ENCODE measurements at places on chromosomes 3 and 15.

GRCh38 chr3:107661447-107662123, 138.8 kb downstream of the BBX start:
- DNase-seq, result no peak

GRCh38 chr3:8206971-8207617, 294.5 kb upstream of the LMCD1 start:
- no peak for DNase-seq

DNA sequence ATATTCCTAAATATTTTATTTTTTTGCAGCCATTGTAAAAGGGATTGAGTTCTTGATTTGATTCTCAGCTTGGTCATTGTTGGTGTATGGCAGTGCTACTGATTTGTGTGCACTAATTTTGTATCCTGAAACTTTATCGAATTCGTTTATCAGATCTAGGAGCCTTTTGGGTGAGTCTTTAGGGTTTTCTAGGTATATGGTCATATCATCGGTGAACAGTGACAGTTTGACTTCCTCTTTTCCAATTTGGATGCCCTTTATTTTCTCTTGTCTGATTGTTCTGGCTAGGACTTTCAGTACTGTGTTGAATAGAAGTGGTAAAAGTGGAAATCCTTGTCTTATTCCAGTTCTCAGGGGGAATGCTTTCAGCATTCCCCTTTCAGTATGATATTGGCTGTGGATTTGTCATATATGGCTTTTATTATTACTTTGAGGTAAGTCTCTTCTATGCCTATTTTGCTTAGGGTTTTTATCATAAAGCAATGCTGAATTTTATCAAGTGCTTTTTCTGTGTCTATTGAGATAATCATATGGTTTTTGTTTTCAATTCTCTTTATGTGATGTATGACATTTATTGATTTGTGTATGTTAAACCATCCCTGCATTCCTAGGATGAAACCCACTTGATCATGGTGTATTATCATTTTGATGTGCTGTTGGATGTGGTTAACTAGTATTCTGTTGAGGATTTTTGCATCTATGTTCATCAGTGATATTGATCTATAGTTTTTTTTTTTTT, 11.4 kb upstream of the SLC9A9 start:
- DNase-seq, result no peak

DNA sequence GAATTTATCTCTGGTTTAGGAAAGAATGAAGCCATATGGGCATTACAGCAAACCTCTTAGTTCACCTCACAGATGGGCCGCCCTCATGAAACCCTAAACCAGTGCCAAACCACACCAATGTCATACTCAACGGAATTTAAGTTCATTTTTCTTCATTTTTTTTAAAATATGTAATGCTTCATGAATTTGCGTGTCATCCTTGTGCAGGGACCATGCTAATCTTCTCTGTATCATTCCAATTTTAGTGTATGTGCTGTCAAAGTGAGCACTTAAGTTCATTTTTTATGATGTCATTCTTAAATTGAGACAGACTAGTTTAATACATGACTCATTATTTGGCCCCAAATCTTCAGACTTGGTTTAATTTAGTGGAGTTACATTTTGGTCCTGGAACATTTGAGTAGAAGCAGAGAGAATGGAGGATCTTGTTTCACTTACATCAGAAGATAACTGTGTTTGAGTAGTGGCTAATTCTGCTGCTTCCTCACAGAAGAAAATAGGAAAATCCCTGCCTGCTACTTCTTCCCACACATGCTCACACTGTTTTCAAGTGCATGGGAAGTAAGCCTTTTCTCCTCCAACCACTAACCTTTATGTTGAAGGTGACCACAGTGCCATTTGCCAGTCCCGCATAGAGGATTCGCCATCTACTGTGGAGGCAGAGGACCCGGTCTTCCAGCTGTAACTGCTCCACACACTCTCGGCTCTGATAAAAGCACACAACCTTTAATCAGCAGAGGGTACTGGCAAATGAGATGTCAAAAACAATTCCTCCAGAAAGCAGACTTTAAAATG, 63.3 kb downstream of the ZNF106 start:
- DNase-seq, result no peak

GRCh38 chr3:43915546-43915945, 224.8 kb downstream of the ABHD5 start:
- DNase-seq, result no peak

DNA sequence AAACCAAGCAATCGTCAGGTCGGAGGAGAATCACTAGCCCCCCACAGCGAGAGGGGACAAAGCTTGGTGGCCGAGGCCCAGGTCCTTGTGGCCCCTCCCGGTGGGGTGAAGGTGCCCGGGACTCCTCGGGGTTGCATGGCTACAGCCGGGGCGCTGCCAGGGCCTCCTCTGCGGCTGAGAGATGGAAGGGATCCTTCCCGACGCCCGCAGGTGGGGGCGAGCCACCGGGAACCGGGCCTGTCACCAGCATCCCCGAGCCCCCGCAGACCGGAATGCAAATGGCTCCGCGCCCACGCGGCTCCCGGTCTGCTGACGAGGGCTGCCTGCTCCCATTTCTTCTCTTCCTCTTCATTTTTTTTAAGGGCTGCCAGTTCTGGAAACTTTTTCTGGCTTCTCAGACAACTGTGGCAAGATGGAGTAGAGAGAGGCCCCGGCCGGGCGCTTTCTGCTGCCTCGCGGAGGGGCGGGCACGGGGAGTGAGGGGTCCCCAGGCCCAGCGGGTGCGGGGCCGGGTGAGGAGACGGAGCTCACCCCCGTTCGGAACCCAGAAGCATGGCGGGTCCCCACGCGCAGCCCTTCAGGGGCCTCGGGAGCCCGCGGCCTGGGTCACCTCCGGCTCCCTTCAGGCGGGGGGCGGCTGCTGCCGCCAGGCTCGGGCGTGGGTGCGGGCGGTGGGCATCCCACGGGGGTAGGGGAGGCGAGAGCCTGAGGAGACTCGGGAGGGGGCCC, 27.5 kb downstream of the MELTF start:
- no peak for DNase-seq

GRCh38 chr3:171334465-171334811, 125.8 kb downstream of the TNIK start:
- no peak for DNase-seq
